ENCODE measurements at places on chromosomes 13 and 19.

GRCh38 chr13:31067416-31068118 is 94.1 kb downstream of the HSPH1 start:
- no peak for DNase-seq

GRCh38 chr19:17977488-17977887 is 10.6 kb downstream of the KCNN1 start:
- no peak for DNase-seq

DNA sequence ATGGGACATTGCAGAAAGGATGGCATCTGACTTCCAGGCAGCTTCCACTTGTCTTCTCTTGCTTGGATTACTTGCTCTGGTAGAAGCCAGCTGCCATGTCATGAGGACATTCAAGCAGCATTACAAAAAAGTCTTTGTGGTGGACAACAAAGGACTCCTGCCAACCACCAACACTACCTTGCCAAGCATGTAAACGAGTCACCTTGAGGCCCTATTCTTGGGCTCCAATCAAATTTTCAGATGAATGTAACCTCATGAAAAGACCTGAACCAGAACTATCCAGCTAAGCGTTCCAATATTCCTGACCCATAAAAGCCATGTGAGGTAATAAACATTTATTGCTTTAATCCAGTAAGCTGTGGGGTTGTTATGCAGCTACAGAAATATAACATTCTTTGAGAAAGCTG is 12.5 kb downstream of the PROSER1 start:
- DNase-seq: no peak

DNA sequence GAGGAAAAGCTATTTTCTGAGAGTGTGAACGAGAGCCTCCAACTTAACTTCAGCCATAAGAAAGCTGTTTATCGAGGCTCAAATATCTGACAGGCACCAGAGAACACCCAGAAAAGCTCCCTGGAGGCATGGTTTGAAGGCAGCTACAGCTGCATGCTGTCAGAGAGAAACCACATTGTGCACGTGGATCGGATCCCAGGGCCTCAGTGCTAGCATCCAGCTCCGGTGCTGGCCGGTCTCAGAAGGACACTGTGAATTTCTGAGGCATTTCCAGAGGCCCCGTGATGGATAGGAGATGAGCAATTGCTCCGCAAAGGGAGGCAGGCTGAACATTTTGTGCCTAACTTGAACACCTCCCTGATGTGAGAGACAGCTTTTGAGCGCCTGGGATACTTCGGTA is 315.7 kb downstream of the FGF9 start:
- DNase-seq: no peak

- DNase-seq: no peak
Measured at GRCh38 chr19:33024398-33024797, 40.3 kb downstream of the RHPN2 start.
